ENCODE measurements at places on chromosomes 3 and 15.

GRCh38 chr3:156769721-156770654, 56.2 kb upstream of the LEKR1 start:
- no peak for DNase-seq

DNA sequence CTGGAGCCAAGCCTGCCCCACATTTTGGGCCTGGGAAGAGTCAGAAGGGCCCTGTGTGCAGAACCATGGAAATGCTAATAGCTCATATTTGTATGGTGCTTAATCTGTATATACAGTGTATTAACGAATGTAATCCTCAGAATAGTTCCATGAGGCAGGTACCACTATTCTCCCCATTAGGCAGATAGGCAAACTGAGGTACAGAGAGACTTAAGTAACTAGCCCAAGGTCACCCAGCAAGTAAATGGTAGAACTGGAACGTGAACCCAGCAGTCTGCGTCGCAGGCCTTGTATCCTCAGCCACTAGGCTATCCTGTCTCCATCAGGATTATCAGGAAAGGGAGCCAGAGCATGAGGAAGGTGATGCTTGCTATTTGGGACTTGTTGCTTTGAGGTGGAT, 28.0 kb upstream of the GLCE start:
- no peak for DNase-seq

DNA sequence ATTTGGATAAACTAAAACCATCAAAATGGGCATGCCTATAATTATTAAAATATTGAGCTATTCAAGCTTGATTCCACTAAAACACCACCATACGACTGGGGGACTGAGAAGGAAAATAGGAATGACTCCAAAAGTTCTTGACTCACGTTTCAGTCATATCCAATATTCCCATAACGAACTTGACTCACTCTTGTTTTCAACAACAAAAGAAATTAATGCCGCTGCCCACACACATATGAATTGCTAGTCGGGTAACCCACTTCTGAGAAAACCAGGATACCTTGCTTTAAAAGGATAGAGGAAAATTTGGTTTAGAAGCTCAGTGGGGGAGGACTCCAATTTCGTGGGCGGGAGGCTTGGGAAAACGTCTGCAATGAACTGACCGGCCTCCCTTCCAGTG, 5.2 kb downstream of the HTR3C start:
- DNase-seq, result no peak

GRCh38 chr3:178671377-178671776, 135.1 kb downstream of the KCNMB2 start:
- DNase-seq, result no peak

DNA sequence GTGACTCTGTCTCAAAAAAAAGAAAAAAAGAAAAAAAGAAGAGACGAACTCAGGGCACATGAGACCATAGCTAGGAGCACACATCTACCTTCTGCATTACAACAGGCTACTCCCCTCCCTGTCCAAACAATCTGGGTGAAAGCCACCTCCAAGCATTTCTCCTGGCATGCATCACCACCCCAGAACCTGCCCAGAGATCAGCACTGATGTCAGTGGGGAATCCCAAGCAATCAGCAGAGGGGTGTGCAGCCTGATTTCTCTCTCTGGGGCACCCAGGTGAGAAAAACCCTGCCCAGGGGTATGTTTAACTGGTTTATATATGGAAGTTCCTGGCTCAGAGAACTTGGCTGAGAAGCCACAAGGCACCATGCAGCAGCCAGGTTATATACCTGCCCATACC, 59.4 kb downstream of the CDC25A start:
- DNase-seq, result no peak

DNA sequence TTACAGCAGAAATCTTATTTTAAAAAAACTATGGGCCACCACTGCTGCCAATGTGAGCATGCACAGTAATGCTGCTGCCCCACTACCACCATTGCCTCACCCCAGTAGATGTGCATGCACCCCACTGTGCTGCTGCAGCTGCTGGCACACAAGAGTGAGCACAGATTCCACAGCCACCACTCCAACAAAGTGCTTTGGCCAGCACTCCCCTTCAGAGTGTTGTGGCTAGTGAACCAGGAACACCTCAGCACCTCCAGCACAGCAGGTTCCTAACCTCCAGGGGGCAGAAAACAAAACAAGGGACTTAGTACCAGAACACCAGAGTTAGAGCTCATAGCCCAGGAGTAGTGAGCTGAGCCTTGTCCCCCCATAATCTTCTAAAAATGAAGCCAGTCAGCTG, 629.6 kb downstream of the PYDC2 start:
- no peak for DNase-seq

DNA sequence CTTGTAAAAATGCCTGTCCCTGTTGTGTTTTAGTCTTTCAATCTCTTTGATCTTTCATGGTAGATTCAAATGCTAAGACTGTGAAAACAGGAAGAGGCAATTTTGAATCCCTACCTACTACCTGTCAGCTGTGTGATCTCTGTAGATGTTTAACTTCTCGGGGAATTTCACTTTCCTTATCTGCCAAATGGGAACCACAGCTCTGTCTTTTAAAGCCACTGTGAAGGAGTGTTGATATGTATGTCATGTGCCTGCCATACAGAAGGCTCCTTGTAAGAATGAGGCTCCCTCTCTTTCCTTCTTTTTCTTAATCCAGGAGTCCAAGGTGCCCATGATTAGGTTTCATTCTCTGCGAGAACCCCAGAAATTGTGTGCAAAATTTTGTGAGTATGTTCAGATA, 139.6 kb upstream of the ADAMTS9 start:
- no peak for DNase-seq

DNA sequence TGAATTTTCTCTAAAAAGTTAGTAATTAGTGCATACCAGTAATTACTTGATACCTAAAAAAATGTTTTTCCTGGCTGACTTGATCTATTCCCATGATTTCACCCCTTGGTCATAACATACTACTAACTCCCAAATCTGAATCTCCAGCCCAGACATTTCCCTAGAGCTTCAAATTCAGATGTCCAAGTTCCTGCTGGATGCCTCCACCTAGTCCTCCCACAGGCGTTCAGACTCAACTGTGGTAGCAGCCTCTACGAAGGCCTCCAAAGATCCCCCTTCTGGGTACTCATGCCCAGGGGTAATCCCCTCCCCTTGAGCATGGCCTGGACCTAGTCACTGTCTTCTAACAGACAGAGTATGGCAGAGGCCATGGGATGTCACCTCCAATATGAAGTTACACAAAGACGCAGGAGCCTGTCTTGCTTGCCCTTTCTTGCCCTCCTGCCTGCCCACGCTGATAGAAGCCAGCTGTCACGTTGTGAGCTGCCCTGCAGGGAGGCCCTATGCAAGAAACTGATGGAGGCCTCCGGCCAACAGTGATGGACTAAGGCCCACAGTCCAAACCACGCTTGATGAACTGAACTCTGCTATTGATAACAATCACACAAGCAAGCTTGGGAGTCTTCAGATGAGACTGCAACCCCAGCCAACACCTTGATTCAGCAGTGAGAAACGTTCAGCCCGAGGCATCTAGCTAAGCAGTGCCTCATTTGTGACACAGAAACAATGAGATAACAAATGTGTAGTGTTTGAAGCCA, 8.6 kb upstream of the FBN1 start:
- no peak for DNase-seq

- no peak for DNase-seq
Observed at GRCh38 chr3:14369675-14370669, 32.4 kb upstream of the SLC6A6 start.

DNA sequence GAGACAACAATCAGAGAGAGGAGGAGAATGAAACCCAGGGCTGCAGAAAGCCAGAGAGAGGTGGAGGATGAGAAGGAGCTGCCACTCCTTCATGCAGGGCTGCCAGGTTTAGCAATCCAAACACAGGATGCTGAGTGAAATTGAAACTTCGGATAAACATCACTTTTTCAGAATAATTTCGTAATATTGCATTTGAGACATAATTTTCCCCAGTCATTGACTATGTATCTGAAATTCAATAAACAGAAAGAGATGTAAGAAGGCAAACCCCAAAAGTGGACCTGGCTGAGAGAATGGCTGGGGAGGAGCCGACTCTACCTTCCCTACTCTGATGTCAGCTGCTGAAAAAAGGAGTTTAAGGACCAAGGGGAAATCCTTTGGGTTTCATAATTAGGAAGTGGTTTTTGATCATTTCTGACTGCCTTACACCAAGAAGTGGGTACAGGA, 33.8 kb downstream of the SLC9A9 start:
- no peak for DNase-seq

DNA sequence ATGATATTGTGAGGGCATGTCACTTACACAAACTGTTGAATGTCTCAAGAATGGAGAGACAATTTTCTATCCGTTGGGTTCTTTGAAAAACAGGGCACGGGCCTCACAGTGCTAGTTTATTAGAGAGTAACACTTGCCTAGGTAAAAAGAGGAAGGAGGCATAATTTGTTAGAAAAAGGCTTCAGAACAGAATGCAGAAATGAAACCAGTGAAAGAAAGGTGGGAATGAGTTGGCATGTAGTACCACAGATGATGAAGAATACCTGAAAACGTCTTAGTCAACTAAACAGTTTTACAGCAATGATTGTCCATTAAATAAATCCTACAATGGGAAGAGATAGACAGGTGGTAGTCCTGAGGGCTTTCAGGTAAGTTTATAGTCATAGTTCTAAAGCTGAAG, 1399.7 kb upstream of the CADM2 start:
- DNase-seq, result no peak

GRCh38 chr3:133882986-133883586, 12.6 kb downstream of the RAB6B start:
- no peak for DNase-seq

DNA sequence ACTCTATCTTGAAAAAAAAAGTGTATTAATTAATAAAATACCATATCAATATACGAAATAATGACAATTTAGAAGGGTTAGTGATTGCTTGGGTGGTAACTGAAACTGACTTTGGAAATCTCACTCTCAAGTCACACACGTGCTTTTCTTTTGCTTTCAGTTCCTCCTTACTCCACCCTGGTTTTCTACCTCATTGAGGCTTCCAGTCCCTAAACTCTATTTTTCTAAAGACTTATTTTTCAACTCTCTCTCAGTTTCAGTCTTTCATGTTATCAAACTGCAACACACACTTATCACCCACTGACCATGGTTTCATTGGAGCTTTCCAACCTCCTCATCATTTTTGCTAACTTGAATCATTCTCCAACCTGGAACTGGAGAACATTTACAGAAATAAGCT, 23.5 kb downstream of the IL12A start:
- DNase-seq, result no peak

DNA sequence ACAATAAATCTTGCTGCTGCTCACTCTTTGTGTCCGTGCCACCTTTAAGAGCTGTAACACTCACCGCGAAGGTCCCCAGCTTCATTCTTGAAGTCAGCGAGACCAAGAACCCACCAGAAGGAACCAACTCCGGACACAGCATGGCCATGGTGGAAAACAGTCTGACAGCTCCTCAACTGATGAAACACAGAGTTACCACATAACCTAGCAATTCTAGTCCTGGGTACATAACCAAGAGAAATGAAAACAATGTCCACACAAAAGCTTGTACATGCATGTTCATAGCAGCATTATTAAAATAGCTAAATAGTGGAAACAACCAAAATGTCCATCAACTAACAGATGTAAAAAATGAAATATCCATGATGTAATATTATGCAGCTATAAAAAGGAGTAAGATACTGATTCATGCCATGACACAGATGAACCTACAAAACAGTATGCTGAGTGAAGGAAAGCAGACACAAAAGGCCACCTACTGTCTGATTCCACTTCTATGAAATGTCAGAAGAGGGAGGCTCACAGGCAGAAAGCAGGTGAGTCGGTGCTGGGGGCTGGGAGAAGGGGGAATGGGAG, 36.8 kb downstream of the VGLL4 start:
- DNase-seq, result no peak

- peak; percentile 2 for DNase-seq
Observed at GRCh38 chr15:64247906-64248541, 85.2 kb upstream of the PPIB start.

DNA sequence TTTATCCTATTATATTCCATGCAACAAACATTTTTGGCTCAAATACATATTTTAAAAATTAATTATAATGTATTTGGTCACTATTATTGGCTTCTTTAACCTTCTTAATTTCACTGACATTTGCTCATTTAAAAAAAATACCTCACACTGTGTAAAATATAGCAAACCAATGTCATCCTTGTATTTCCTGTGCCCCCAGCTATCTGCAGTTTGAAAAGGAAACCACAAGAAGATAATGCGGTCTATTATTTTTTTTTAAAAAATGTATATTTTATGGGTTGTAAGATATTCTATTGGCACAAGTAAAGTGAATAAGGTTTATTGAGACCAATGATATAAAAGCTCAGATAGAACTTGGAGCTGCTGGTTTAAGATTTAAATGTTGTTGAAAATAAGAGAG, 904.2 kb downstream of the SI start:
- no peak for DNase-seq

- DNase-seq, result peak; percentile 56
Observed at GRCh38 chr3:192917404-192918274, at the start of gene MB21D2. Gene MB21D2 (minus strand): TSS chr3:192917856. CDS start chr3:192917840, 16 bp downstream.

DNA sequence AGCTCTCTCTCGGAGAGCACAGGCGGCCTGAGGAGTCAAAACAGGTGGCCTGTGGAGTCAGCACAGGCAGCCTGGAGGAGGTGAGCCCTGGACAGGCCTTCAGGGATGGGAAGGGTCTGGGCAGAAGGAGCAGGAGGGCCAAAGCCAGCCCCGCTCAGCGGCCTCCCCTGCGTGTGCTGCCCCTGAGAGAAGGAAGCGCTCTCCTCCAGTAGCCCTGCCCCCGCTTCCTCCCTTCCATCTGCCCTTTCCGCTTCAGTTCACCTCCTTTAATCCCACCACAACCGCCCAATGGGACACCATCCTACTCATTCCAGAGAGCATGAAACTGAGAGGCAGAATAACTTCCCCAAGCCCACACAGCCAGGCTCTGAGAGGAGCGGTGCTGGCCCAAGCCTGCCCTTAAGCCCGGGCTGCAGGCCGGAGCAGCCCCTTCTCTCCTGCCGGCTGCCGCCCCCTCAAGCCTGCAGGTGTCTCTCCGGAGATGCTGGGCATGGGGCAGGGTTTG, 3.2 kb upstream of the NR2E3 start:
- no peak for DNase-seq

GRCh38 chr15:82298520-82298919, 35.9 kb downstream of the SAXO2 start:
- DNase-seq, result peak; percentile 25

DNA sequence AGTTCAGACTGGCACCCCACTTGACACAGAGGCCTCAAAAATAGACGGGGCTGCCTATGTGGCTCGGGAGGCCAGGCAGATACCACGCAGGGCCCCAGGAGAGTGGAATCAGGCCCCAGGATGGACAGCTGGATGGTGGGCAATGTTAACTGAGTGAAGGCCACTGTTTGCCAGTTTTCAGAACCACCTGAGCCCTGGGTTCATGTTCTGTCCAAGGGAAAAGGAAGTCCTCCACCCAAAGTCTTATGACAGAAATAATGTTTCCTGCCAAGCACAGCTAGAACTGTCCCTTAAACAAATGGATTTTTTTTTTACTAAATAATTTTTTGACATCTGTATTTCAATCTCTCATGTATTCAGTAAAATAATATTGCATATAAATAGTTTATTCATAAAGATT, 228.4 kb downstream of the KLF13 start:
- DNase-seq, result no peak

DNA sequence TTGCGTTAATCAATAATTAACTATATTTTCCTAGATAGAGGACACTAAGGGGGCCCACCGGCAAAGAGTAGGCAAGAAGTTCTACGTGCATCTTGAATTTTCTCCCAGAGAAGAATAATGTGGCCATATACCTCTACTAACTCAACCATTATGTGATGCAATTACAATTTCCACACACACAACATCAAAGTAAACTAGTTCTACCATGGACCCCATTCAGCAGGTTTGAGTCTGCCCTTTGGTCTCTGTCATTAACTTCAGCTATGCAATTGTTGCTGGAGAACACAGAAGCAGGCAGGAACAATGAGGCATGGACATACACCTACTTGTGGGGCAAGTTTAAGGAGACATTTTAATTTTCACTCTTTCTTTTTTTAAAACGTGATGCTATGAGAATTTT, 705.9 kb downstream of the PDCD6IP start:
- no peak for DNase-seq

Data from effector memory CD4-positive, alpha-beta T cell (primary cell).